Lung microvascular endothelial cell (primary cell): ENCODE measurements at places on chromosomes 13 and 19.
A peak's percentile ranks its signal among the peaks of the same experiment; 100 is the strongest.

DNA sequence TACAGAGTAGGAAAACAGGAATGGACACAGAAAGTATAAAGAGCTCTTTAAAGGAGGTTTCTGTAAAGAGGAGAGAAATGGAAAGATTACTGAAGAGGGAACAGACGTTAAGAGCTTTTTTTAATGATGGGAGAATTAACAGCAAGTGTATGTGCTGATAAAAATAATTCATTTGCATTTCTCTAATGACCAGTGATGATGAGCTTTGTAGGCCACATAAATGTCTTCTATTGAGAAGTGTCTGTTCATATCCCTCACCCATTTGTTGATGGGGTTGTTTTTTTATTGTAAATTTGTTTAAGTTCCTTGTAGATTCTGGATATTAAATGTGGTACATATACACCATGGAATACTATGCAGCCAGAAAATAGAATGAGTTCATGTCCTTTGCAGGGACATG is 40.0 kb downstream of the MYO16 start:
- no peak for DNase-seq

DNA sequence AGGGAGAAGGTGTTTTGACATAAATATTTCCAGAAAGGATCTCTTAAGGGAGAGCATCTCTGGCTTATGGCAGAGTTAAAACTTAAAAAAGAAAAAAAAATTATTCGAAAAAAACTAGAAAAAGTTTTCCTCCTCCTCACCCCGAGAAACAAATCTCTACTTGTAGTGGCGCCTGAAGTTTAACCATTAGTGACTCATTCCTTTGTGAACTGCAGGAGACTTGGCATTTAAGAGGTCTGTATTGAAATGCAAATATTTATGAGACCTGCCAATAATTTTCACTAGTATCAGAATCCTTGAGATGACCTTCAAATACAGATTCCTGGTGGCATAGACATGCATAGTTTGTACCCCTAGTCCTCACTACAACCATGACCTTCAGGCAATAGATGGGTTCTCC is 64.9 kb upstream of the MED4 start:
- no peak for DNase-seq

DNA sequence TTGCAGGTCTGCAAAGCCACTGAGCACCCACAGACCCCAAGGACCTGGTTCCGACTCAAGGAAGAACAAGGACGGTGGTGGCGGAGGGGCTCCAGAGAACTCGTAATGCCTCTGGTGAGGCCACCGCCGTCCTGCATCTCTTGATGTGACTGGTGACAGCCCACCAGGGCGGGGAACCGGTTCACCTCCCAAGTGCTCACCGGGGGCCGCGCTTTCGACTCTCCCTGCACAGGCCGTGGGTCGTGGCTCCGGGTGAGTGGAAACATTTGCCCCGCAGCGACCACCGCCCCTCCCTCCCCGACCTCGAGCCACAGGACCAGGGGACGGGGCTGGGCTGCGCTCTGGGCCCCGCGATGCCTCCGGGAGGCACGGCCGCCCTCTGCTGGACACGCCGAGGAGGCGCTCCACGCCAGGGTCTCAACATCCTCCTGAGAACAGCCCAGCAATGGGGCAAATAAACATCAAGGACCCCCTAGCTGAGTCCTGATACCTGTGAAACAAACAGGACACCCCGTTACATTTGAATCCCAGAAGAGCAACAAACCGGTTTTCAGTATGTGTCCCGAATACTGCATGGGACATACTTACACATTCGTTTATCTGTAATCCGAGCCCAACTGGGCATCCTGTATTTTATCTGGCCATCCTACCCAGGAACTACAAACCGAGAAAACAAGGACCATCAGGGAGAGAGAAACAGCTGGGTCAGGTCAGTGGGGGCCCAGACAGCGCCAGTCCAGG is 3.9 kb upstream of the PLPP2 start:
- DNase-seq, result peak; percentile 30

- no peak for DNase-seq
Measured at GRCh38 chr19:14265290-14266036, 59.5 kb upstream of the ADGRL1 start.
